ENCODE measurements at places on chromosomes 2 and 18.

- no peak for DNase-seq
These were observed 30.8 kb downstream of the ATP6V1C2 start for GRCh38 chr2:10752236-10752635.

- no peak for DNase-seq
These were observed 15.5 kb upstream of the IHH start for GRCh38 chr2:219076253-219076652.

DNA sequence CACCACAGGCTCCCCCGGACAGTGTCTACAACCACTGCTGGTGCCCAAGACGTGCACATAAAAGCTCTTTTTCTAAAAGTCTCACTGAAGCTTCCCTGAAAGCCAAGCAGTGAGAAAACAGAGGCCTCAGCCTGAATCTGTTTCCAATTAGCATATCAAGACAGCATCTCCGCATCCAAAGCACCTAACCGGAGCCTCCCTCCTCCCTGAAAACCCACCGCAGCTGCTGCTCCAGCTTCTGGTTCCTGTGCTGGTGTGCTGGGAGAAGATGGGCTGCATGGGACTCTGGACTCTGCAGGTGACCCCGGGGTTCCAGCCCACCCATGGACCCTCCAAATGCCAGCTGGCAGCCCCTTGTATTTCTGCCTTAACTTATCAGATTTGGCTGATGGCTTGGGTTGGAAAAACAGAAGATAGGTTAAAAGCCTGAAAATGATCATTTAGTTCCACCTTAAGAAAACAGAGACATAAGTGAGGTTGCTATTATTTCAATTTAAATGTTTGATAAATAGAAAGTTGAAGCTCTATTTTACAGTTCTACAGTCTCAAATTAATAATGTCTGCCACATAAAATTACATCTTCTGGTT is 103.3 kb downstream of the TMEM18 start:
- DNase-seq, result no peak

- no peak for DNase-seq
These were observed 1.0 kb upstream of the REV1 start for GRCh38 chr2:99490623-99491461.

- no peak for DNase-seq
These were observed 6.7 kb upstream of the COMMD1 start for GRCh38 chr2:61898810-61899209.

DNA sequence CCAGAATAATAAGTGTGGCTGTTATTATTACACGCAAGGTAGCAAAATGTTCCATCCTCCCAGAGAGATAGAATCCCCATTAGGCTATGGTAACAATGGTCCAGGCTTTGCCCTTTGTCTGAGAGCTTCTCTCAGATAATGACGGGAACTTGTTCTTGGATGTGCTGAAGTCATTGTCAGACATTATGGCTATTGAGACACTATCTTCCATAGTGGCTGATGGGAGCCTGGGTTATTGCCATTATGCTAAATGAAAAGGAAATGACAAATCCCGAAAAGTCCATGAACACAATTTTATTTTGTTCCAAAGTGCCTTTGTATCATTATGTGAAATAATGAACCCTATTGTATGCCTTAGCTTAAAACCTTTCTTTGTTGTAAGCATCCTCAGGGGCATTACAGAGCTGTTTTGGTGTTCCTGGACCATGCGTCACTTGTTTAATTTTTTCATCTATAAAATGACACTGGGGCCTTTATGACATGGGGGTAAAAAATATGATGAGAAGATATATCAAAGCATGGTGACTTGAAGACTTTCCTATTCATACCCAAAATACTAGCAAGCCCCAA is 218.5 kb downstream of the KCNS3 start:
- no peak for DNase-seq

DNA sequence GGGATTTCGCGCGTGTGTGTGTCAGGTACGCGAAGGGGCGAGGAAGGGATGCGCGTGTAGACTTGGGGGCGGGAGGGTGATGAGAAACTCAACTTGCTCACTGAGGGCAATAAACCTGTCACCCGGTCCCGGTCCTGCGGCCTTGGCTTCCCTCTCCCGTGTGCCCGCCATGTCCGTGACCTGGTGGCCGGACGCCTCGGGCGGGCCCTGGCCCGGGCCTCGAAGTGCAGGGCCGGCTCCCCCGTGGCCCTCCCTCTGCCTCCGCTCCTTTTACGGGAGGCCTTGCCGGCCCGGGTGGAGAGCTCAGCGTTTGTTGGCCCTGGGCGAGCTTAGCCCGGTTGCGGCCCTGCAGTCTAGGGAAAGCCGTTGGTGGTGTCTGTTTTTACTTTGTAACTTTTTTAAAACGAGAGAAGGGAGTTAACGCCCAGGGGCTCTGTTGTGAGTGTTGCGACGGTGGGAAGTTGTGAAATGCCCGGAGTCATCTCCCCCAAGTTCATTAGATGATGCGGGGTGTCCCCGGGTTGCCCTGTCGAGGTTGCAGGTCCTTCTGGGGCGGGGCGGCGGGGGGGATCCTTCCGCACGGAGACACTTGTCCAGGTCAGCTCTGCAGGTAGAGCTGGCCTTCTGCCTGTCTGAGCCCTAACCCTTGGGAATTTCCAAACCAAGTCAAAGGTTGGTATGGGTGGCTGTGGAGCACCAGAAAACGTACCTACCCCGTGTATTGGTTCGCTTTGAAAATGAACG is 883 bp downstream of the SMCHD1 start:
- peak; percentile 11 for DNase-seq

- no peak for DNase-seq
These were observed 146.6 kb downstream of the GBX2 start for GRCh38 chr2:236021499-236022057.

DNA sequence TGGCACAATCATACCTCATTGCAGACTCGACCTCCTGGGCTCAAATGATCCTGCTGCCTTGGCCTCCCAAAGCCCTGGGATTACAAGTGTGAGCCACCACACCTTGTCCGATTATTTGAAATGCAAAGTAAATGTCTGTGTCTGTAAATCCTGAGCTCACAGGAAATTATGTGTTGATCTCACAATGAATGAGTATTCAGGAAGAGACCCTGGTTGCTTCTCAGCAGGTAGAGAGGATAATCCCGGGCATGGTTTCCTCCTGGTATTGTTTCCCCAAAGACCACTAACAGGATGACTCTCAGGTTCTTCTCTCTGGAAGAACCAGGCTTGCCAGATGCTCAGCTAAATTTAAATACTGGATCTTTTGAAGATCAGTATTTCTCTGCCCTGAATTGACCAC is 147.6 kb downstream of the LDLRAD4 start:
- no peak for DNase-seq

GRCh38 chr2:197273485-197273884 is 37.1 kb downstream of the ANKRD44 start:
- DNase-seq, result peak; percentile 91

DNA sequence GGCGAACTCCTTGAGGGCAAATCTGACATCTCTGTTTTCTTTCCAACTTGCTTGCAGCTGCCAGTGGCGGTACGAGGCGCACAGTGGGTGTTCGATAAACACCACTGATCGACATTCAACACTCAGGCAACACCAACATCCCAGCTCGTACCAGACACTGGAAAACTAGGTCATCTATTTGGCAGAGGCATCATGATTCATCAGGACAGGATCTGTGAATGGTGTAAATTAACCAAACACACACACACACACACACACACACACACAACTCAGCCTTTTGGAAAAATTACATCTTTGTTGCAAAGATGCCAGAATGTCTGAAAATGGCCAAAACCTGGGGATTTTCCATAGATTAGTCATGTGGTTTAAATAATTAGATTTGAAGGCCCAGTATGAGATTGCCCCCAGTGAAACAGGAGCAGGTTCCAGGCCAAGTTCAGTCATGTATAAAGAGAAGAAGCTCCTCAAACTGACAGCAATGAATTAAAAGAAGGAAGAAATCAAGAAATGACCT is 150.5 kb upstream of the NCKAP5 start:
- DNase-seq, result no peak

DNA sequence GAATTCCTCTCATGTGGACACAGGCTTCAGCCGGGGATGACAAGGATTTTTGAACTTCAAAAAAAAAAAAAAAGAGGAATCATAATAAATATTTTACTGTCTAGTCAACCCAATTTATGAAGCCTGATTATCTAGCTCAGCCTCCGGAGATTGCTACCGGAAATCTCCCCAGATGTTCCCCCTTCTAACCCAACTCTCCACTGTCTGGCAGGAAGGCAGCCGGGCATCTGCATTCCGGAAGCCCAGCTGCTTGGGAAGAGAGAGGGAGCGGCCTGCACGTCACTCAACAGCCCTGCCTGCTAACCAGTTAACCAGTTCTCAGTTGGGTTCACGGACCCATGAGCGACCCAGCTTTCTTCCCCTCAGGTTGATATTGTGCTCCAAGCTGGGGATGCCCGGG is 87.2 kb upstream of the POU3F3 start:
- DNase-seq, result no peak

GRCh38 chr18:45945669-45946068 is 21.5 kb downstream of the EPG5 start:
- DNase-seq, result no peak

DNA sequence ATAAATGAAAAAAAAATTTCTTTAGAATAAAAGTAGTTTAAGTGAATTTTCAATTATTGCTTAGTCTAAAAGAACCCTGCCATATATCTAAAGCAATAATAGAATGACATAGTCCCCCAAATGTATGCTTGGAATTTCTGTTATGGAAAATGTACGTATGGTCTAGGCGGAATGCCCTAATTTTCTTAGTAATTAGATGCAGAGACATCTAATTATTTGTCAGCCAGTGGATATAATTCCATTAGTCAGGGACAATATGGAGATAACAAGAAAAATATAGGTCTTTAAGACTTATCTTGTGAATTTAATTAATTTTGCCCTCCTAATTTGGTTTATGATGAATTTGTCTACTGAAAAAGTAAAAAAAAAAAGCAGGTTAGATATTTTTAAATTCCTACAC is 460.9 kb upstream of the SOX11 start:
- no peak for DNase-seq

DNA sequence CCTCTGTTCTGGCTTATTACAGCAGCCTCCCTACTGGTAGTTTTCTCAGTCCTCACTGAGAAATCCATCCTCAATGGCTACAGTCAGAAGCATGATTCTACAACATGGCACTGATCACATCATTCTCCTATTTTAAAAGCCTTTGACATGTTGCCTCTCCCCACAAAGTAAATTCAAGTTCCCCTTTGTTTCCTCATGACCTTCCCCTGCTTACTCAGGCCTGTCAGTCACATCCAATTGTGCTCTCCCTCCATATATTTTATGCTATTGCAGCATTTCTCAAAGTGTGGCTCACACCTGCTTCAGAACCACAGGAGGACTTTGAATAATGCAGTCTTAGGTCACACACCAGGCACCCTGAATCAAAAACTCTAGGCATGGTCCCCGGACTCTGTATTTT is 124.6 kb downstream of the SPOPL start:
- no peak for DNase-seq

DNA sequence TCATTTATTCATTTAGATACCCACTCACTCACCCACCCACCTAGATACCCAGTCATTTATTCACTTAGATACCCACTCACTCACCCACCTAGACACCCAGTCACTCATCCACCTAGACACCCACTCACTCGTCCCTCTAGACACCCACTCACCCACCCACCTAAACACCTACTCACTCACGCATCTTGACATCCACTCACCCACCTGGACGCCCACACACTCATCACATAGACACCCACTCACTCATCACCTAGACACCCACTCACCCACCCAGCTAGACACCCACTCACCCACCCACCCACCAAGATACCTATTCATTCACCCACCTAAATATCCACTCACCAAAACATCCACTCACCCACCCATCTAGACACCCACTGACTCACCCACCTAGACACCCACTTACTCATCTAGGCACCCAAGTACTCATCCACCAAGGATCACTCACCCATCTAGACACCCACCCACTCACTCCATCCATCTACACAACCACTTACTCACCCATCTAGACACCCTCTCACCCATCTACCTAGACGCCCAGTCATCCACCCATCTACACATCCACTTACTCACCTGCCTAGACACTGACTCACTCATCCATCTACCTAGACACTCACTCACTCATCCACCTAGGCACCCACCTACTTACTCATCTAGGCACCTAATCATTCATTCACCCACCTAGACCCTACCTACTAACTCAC is 723.7 kb upstream of the RAB6C start:
- DNase-seq, result no peak

DNA sequence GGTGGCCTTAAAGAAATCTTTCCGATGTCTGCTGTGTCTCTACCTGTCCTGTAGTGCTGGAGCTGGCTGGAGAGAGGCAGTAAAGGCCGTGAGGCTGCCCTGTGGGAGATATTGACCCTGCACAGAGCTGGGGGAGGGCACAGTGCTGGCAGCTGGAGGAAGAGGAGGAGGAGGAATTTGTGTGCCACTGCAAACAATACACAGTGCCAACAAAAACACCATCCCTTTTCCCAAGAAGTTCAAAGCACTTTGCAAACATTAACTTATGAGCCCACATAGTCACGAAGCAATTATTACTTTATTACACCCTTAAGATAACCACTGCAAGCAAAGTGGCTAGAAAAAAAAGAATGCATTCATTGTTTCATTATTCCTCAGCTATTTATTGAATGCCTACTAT is 45.0 kb upstream of the CYTIP start:
- no peak for DNase-seq

DNA sequence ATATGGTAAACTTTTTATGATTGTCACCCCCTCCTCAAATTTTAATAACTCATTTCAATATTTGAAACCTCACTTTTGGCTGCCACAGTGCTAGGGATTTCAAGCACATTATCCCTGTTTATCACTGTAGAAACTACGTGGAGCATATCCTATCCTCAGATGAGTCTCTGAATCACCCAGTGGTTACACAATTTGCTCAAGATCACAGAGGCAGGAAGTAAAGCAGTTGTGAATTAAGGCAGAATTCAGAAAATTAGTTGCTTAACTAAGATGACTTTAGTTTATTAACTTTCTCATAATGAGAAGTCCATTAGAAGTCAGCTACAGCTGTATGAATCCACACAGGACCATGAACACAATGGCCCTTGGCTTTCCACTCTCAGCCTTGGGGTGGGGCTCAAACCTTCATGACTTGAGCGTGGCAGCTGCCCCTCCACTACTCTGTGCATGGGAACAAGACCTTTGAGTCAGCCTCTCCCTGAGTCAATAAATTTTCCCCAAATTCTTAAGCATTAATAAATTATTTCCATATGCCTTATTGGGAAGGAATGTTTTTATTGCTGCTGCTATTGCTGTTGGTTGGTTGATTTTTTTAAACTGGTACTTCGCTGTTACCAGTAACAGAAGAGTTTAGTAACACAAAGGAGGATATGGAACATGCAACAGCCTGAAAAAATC is 369.0 kb downstream of the CBLN2 start:
- no peak for DNase-seq

DNA sequence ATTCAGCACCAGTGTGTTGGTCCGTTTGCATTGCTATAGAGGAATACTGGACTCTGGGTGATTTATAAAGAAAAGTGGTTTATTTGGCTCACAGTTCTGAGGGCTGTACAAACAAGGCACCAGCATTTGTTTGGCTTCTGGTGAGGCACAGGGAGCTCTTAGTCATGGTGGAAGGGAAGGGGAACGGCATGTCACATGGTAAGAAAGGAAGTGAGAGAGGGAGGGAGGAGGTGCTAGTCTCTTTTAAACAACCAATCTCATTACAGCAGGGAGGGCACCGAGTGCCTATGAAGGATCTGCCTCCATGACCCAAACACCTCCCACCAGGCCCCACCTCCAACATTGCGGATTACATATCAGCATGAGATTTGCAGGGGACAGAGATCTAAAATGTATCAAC is 143.9 kb upstream of the DLX2 start:
- no peak for DNase-seq

Data from NCI-H1092 treated with DMSO at 0.1 percent for 48 hours (cell line).